Posterior cingulate gyrus (tissue), 11 donors: ENCODE measurements at places on chromosomes 4 and X.

DNA sequence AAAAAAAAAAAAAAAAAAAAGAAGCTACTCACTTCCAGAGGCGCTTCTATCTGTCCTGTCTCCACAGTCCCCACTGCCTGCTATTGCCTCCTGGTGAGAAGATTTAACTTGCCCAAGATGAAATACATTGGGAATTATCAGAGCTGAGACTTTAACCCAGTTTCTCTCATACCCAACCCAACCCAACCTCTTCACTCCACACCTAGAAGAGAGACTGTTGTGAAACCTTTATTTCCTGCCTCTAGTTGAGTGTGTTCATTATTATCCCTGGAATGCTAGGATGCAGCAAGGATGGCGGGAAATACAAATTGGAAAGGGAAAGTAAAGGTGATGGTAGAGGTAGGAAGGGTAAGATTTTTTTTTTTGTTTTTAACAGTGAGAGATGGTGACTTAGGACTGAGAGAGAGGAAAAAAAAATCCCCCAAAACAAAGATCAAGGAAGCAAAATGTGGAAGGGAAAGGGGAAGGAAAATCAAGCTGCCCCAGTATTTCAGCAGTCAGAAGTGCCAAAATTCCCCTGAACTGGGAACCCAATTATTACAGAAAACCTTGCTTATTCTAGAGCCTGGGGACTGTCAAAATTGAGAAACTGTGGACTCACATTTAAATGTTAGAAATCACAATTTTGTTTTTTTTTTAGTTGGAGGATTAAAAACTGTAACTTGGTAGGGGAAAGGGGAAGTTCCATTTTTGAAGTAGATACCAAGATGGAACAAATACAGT is 253.0 kb downstream of the PTTG2 start:
- no peak for DNase-seq

DNA sequence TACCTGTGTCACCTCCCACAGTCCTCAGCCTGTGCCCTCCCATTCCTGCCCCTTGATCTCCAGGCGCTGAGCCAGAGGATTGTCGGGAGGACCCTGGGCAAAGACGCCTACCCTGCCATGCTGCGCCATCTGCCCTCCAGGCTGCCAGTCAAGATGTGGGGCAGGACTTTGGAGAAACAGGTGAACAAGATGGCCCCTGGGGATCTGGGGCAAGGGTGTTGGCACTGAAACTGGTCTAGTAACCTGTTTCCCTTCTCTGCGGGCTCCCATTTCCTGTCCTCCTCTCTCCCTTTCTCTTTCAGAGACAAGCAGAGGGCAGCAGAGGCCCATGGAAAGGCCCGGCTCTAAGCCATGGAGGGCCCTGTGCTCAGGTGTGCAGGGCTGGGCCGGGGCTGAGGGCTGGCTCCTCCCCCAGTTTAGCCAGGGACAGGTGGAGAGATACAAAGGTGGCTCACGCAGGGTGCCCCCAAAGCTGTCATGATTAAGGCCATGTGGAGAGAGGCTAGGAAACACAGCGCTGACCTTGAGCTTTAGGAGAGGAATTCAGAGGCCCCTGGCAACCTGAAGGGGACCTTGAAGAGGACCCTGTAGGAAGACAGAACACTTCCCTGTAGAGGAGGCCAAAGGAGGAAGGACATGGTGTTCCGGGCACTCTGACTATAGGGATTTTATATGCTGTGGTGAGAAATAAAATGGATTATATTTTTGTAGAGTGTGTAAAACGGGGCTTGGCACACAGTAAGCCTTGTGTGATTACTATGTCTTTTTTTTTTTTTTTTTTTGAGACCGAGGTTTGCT is at the start of gene GLOD5:
TSS of gene GLOD5 (plus strand) at position 74 of the 798 bp plus-strand sequence. CDS start at position 118, 44 bp downstream.
- no peak for DNase-seq

GRCh38 chr4:168717847-168718246 is 221.0 kb downstream of the PALLD start:
- DNase-seq = no peak

DNA sequence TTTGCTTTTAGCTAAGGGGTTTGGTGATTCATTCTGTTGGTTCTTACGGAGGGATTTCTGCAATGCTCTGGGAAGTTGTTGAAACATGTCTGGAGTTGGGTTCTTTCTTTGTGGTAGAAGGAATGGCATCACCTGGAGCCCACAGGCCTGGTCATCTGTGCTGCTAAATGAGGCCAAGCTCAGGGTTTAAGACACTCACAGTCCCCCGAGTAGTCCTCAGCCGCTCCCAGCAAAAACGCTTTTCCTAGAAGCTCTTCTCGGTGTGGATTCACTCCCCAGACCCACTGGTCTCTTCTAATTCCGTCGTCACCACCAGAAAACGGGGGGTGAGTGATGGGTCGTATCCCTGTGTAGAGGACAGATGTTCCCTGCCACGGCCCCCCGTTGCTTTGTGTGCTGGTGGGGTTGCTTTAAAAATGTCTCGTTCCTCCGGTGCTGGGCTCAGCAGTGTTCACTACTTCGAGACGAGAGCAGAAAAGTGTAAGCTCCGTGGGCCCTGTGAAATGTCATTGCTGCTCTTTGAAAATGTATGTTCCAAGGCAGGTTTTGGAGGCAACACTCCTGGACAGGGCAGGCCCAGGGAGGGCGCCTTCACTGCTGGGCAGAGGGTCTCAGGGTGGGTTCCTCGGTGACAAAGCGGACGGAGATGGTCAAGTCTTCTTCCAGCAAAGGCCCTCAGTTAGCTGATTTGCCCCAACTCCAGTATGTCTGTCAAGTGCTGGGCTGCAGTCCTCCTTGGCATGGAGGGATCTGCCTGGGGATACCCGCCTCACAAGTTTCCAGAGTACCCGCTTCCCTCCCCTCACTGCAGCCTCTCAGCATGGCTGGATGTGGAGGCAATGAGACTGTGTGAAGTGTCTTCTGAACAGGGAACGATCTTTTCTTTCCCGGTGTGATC is 37.3 kb downstream of the PSAPL1 start:
- DNase-seq = no peak

GRCh38 chrX:41259516-41259915 is 74.4 kb upstream of the DDX3X start:
- no peak for DNase-seq
